ENCODE measurements at places on chromosomes 5 and 9.

GRCh38 chr9:89278997-89279739 lies 31.8 kb upstream of the CKS2 start:
- DNase-seq: no peak

DNA sequence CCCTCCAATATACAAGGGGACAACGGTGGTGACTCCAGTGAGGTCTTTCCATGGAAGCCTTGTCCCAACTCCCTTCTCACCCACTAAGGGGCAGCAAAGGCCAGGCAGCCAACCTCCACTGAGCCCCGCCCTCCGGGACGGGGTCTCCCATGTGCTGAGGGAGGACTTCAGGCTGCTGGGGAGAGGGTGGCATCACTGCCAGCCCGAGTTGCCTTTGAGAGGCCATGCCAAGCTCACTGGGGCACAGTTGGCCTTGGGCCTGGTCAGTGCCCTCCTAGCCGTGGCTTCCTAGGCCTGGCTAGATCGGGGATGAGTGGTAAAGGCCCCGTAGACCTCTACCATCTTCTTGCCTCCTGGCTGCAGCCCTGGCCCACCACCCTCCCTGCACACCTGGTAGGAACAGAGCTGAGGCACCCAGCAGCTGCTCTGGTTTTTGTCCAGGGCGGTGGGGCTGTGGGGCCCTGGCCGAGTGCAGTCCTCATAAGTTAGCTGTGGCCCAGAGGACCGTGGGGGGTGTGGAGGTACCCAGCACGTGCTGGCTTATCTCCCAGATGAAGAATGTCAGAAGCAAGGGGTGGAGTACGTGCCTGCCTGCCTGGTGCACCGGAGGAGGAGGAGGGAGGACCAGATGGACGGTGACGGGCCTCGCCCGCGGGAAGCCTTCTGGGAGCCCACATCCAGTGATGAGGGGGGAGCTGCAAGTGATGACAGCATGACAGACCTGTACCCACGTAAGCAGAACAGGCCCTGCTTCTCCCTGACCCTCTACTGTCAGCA lies 3.2 kb downstream of the SURF2 start:
- no peak for DNase-seq

- DNase-seq: no peak
Observed at GRCh38 chr5:180373454-180373853, 20.3 kb upstream of the GFPT2 start.

DNA sequence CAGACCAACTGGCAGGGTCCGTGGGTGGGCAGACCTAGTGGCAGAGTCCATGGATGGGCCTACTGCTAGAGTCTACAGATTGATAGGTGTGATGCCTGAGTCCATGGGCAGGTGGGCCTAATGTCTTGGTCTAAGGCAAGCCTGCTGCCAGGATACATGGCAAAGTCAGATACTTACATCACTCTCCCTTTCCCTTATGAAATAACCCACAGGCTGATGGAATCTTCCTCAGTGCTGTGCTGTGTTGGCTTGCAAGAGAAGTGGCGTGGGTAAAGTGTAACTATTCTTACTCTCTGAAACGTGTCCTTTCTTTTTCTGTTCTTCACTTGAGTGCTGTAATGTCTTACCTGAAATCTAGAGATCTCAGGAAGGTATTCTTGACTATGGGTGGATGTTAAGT lies 67.3 kb upstream of the ADRB2 start:
- no peak for DNase-seq

- no peak for DNase-seq
Observed at GRCh38 chr5:94094793-94095441, 353.5 kb upstream of the POU5F2 start.

DNA sequence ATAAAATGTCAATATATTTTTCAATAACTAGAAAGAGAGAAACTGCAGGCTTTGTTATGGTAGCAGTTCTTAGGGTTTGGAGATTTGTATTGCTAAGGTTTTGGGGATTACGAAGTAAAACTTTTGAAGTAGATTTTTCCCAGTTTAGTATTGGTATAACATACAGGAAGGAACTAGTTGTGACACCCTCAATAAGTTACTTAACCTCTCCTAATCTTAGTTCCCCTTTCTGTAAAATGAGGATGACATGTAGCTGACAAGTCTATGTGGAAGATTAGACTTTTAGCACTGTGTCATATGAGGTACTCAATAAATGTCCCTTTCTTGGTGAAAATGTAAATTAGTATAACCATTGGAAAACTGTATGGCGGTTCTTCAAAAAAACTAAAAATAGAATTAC lies 73.4 kb upstream of the ATG10 start:
- DNase-seq: no peak

DNA sequence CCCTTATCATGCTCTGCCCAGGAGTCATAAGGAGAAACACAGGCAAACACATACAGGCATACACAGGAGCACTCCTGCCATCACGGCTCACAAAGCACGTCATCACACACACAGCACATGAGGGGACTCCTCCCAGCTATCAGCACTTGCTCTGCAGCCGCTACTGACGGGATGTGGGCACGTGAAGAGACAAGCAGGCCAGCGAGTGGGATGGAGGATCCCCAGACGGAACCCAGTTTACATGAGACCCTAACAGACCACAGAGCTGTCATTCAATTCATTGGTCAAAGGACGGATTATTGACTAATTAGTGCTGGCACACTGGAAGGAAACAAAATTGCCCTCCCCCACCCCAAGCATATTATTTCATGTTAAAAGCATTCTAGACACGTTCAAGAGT lies 53.6 kb downstream of the SEMA4D start:
- DNase-seq: no peak

- DNase-seq: no peak
Observed at GRCh38 chr9:26983340-26983739, 22.1 kb downstream of the LRRC19 start.

GRCh38 chr9:96621618-96622017 lies 2.0 kb upstream of the CDC14B start:
- DNase-seq: no peak

DNA sequence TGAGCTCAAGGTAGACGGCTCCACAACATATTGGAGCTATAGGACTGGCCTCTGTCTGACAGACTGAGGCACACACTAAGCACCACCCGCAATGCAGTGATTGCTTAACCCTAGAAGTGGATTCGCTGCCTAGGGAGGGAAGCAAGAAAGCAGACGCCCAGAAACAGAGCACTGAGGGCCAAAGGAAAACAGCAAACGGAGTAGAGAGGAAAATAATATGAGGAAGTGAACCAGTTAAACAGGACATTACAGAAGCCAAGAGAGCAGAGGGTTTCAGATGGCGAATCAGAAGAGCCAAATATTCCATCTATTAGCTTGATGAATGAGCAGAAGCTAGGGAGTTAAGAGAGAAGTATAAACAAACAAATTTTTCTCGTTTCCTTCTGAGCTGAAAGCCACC lies 139.2 kb upstream of the LHFPL2 start:
- no peak for DNase-seq
